ENCODE measurements at places on chromosomes 2 and 18.

GRCh38 chr2:192000196-192000980 lies 153.5 kb upstream of the CAVIN2 start:
- DNase-seq = peak; percentile 41

- peak; percentile 81 for DNase-seq
Observed at GRCh38 chr2:178796079-178796677, 11.0 kb downstream of the TTN start.

DNA sequence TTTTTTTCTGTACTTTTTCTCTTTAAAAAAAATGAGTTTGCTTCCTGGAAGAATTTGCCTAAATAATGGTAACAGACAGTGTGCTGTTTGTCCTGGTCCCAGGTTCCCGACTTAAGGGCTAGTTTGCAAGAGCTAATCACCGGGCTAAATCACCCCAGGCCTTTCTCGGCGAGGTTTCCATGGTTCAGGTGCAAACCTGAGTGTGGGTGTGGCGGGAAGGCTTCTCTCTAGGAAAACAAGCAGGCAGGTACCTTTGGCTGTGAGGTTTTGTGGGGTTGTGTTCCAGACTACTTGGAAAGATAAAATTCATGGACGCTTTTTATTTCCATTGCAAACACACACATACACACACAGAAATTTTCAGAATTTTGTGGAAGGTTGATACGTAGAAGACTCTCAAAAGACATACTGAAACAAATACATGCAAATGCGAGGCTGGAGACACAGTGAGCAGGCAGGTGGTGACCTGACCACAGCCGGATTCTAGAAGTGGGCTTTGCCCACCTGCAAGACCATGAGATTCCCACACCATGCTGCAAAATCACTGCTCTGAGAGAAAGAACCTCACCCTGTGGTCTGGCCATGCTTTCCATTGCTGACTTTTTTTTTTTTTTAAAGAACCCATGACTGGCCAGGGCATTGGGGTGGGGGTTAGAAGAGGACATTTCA lies 815 bp downstream of the CNDP1 start:
- DNase-seq = no peak

- no peak for DNase-seq
Observed at GRCh38 chr2:240287496-240288086, 147.1 kb upstream of the OTOS start.

DNA sequence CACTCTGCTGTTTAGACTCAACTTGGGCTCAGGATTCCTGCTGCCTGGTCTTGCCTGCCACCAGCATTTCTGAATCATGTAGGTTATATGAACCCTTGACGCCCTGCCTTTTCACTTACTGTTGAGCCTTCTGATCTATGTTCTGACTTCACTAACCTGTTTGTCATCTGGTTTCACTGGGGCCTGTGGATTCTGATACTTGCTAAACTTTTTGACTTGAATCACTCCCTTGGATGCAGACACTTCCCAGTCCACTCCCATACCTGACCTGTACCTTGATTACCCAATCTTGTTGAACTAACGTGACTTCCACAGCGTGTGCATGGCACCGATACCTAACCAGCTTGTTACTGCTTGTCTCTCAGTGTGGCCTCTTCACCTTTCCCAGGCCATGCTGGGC lies 35.6 kb upstream of the SPAG16 start:
- DNase-seq = no peak

DNA sequence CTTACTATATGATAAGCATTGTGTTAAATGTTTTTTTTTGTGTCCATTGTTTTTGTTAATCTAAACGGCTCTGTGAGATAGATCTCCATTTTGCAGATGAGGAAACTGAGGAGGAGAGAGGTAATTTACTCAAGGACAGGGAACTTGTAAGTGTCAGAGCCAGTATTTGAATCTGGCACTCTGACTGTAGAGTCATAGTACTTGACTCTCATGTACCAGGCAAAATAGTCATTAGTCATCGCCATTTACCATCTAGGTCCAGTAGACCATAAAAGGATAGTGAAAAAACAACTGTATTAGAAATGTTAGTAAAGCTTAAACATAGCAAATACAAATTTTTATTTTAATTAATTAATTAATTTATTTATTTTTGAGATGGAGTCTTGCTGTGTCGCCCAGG lies 4.8 kb downstream of the PSMD14 start:
- no peak for DNase-seq

GRCh38 chr2:176461098-176461808 lies 192.0 kb downstream of the MTX2 start:
- DNase-seq = no peak

DNA sequence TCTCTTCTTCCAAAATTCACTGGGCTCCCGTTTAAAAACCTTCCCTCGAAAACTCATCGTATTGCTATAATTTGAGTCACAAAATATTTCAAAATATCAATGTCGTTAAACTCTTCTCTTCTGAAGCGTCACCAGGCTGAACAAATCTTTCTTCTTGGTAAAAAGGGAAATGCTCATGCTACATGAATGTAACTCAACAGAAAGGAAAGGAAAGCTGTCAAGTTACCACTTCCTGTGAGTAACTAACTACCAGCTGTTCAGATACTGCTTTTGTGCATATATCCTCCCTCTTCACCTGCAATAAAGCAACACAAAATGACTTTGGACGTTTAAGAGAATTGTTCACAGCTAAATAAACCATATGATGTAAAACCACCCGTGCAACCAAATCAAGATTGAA lies 95.4 kb downstream of the DOCK10 start:
- DNase-seq = no peak

- peak; percentile 99 for DNase-seq
Observed at GRCh38 chr2:231463698-231464575, at the start of gene NCL. Gene NCL (minus strand): TSS chr2:231464484. CDS start chr2:231464353, 131 bp downstream.

DNA sequence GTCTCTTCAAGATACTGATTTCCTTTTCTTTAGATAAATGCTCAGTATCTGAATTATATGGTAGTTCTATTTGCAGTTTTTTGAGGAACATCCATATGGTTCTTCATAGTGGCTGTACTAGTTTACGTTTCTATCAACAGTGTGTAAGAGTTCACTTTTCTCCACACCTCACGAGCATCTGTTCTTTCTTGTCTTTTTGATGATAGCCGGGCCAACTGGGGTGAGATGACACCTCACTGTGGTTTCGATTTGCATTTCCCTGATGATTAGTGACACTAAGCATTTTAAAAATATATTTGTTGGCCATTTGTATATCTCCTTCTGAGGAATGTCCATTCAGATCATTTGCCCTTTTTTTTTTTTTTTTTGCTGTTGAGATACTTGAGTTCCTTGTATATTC lies 458.8 kb downstream of the SETBP1 start:
- DNase-seq = no peak

- no peak for DNase-seq
Observed at GRCh38 chr2:212882626-212883025, 268.8 kb downstream of the IKZF2 start.

DNA sequence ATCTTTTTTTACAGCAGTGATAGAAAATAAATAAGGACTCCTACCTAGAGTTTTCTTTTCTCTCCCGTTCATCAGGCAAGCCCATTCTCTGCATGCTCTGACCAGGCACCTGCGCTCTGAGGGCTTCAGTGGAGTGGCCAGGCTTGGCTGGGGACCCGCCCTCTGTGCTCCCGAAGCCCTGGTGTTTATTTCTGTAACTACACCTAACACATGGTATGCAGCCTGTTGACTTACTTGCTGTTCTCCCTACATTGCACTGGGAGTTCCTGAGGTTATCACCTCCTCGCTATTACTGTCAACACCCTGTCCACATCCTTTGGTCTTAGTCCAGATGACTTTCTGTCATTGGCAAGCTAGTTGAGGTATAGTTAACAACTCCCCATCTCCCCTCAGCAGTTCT lies 317.7 kb downstream of the LPIN1 start:
- no peak for DNase-seq

DNA sequence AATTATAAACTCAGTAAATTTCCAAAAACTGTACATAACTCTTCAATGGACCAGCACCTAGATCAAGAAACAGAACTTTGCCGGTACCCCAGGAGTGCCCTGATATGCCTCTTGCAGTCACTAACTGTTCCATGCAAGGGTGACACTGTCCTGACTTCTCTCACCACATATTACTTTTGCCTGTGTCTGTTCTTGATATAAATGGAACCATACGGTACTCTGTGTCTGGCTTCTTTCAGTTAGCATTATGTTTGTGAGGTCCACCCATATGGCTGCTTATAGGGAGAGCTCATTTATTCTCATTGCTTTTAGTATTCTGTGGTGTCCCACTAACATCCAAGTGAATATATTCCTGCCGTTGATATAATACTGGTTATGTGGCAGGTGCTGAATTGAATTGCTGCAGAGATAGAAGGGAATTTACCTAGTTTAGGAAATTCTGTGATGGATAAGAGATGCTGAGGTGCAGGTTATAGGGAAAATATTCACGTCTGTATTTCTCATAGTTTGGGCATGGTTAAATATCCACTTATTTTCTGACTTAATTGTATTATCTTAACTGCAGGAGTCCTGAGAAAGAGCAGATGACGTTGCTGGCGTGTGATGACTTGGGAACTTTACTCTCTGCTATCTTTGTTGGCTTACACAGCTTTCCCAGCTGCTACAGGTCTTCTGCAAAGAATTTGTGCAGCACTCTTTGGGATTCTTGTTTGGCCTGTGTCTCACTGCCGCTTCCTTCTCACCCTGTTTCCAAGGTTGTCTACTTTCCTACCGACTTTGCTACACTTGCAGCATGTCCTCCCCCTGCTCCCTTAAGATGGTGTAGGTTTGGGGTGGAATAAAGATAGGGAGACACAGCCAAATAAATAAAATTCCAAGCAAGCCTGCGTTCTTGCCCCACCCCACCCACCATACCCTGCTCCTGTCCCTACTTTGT lies 107.9 kb downstream of the MAP4K4 start:
- DNase-seq = no peak

- no peak for DNase-seq
Observed at GRCh38 chr2:7592618-7593140, 675.5 kb downstream of the RNF144A start.

GRCh38 chr2:238339814-238340213 lies 19.5 kb downstream of the TRAF3IP1 start:
- DNase-seq = no peak

DNA sequence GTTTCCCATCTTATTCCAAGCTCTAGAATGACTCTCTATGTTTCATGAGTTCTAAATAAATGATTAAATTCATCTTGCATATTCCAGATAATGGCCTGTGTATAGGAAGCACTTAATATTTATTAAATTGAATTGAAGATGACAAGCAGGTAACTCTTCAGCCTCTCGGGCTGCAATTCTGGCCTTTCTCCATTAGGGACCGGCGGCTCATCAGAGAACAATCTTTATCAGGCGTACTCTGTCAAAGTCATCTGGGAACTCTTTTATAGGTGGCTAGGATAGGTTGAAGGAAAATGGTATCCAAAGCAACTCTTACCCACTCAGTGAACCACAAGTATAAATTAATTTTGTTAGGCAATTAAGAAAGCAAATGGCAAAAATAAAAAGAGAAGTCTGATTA lies 308.5 kb downstream of the NOL4 start:
- DNase-seq = no peak

DNA sequence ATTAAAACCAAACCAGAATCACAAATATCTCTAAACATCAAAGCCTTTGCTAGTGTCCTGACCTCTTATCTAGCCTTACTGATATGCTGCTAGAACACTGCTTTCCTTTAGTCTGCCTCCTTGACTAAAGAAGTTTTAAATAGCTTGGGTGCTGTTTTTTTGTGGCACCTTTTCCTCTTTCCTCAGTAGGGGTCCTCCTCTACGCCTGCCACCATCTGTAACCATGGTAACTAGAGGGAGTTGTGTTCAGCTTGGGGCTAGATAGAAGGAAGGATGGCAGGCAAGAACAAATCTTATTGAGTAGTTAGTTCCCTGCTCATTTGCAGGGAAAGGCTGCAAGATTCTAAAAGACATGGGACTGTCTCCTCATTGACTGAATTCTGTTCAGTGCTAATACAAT lies 86.0 kb downstream of the TAF4B start:
- peak; percentile 78 for DNase-seq

DNA sequence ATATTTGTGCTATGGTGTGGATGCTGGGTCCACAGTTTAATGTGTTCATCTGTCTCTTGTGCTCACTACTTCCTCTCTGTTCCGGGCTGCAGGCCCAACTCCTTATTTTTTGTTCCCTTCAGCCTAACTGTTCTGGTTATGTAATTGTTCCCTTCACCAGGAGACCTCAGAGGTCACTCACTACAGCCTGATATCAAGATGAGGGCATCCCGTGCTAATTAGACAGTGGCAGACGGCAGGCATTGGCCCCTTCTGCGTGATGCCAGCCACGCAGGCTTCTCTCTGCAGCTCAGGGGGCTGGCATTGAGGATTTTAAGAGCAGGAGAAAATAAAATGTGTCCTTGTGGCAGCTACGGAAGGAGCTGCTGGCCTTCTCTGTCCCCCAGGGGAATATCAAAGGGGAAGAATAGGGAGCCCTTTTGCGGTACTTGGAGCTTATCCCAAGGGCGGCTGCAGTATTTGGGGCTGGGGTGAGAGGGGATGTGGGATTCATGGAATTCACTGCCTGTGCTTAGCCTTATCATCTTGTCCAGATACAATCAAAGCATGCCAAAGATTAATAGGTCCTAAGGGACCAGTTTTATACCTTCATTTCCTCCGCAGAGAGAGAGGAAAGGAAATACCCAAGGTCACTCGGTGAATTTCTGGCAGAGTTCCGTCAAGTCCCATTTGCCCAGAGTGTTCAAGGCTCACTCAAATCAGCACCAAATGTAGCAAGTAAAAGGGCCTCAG lies 53.3 kb upstream of the TRIB2 start:
- DNase-seq = no peak

DNA sequence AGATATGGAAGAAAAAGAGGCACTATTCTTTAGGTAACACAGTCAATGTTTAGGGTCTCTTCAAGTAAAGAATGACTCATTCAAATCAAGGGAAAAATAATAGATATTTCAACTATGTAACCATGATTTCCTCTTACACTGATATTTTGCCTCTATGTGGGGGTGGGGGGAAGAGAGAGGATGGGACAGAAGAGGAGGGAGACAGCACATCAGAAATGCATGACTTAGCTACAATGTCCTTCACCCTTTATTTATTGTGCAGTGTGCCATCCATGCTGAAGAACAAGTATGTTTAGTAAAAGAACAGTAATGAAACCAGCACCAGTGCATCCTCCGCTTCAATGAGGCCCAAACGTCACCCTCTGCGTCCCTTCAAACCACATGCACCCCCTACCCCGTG lies 204.8 kb downstream of the HDAC4 start:
- no peak for DNase-seq

DNA sequence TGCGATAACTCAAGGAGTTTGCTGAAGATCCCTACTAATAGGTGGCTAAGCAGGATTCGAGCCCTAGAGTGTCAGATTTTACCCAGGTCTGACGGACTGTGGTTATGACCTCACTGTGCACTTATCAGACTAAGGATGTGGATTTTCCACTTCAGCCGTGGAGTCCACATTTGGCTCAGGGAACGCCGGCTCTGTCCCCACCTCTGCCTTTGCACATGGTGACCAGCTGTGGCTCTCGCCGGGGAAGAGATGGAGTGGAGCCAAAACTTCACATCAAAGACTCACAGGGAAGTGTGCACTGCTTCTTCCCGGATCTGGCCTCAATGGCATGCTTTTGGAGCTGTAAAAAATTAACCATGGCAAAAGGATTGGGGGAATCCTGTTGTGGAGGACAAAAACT lies 249.3 kb upstream of the APCDD1 start:
- no peak for DNase-seq
